ENCODE measurements at places on chromosomes 6 and 20. TPM values are rescaled to one million over a fixed set of nuclear protein-coding genes. Genes with fewer than 3 reads are reported as not detected.

The RALY gene
- 42.8 TPM for total RNA-seq

The SCUBE3 gene
- 0.03 TPM for total RNA-seq

The SUMO4 gene
- 0.97 TPM for total RNA-seq

The C20orf141 gene
- not detected for total RNA-seq

The ACSS2 gene
- total RNA-seq = 22.4 TPM

The OPN5 gene
- not detected for total RNA-seq

The SSTR4 gene
- total RNA-seq = not detected

The PPP1R16B gene
- total RNA-seq = 1.0 TPM

The ULBP3 gene
- 0.56 TPM for total RNA-seq

The CD24 gene
- 694 TPM for total RNA-seq

The OTOR gene
- not detected for total RNA-seq

The MCM8 gene
- 2.3 TPM for total RNA-seq

All from pancreas (tissue), 10 donors.